Kidney capillary endothelial cell (primary cell): ENCODE measurements at places on chromosomes 13 and 19.

DNA sequence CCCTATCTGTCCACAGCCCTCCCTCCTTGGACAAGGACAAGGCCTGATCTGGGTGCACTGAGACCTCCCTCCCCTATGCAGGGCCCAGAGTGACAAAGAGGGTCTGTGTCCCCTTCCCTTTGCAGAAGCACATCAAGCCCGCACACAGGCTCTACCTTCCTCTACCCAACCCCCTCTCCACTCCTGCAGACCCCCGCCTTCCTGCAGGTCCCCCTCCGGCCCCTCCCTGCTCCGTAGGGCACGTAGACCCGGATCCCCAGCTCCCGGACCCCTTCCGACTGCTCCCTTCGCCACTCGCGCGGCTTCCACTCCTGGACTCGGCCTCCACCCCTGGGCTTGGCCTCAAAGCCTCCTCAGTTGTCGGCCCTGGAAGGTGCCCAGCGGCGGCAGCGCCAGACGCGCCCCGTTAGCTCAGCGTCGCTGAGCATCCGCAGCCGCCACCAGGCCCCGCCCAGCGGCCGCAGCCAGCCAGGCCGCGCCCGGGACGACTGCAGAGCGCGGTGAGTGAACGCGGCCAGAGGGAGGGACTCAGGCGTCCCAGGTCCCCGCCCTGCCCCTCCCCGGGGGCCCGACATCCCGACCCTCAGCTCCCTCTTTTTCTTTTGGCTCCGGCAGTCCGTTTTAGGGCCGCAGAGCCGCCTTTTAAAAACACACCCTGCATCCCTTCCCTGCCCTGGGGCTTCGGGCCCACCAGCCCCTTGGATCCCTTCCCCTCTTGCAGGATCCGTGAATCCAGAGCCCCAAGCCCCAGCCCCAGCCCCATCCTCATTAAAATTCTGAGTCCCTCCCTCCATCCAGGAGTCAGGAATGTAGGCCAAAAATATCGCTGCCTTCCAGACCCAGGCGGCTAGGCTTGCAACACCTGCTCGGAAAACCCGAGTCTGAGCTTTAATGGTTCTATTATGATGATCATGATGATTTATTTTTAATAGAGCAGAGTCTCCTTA lies 1.5 kb upstream of the MYADM start:
- no peak for DNase-seq

DNA sequence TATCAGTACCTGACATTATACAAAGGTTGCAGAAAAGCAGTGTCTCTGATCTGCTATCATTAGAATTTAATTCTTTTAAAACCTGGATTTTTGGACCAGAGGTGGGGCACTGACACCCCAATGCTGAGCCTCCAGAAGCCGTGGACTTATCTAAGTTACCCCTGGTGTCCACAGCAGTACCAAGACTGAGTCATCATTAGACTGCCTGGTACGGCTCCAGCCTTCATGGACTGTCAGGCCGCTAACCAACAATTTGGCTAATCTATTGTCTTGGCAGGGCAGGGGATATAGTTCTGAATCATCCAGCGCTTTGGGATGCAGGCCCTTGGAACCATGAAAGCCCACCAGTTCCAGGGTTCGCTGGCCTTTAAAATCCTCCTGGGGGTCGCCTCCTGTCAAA lies 78.3 kb downstream of the TSHZ3 start:
- no peak for DNase-seq

- DNase-seq = no peak
These were observed 12.4 kb upstream of the SULT2B1 start for GRCh38 chr19:48539503-48540096.

- DNase-seq = no peak
These were observed 7.1 kb upstream of the RAB20 start for GRCh38 chr13:110568612-110569011.

DNA sequence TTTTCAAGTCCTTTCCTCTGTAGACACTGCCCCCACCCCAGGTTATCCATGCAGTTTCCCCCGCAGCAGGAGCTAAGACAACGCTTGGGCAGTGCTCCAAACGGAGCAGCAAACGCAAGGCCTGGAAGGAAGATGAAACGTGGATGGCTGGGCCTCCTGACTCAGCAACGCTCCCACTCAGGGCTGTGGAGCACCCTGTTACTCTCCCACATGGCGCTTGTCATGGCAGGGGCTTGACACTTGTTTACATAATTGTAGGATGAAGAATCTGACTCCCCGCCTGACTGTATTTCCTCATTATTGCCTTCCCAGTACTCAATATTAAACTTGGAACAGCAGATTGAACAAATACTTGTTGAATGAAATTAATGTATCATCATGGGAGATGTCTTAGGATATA lies 799 bp upstream of the C1QTNF9B start:
- DNase-seq = no peak

- DNase-seq = no peak
These were observed 26.9 kb downstream of the TMED1 start for GRCh38 chr19:10808937-10809649.

GRCh38 chr19:35303357-35303915 lies 11.5 kb downstream of the MAG start:
- DNase-seq = no peak

GRCh38 chr19:42081584-42082203 lies 5.7 kb downstream of the ZNF574 start:
- DNase-seq = peak; percentile 44

DNA sequence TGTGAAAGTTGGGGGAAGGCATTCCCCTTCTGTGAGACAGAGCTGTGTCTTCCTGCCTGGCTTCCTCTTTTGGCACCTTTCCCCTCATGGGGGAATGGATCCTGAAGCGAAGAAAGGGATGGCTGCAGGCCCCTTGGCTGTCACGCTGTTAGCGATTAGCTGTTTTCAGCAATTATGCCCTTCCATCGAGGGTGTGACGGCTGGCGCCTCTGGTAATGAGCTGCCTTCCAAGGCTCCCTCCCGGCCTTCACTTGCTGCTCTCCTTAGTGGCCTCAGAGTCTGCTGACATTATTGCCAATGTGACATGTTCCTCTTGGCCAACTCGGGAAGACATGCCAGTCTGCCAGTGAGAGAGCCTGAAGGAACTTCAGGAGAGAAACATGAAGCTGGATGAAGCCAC lies 162.1 kb downstream of the ZIC5 start:
- no peak for DNase-seq

DNA sequence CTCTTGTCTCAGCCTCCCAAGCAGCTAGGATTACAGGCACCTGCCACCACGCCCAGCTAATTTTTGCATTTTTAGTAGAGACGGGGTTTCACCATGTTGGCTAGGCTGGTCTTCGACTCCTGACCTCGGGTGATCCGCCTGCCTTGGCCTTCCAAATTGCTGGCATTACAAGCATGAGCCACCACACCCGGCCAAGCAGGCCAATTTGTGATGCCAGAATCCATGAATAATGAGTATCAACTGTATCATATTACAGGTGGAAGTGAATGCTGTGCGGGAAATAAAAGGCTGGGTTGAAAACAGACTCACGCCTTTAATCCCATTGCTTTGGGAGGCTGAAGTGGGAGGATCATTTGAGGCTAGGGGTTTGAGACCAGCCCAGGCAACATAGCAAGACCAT lies 3.6 kb upstream of the NFILZ start:
- DNase-seq = no peak

- no peak for DNase-seq
These were observed 58.5 kb downstream of the CCDC70 start for GRCh38 chr13:51920267-51920666.

DNA sequence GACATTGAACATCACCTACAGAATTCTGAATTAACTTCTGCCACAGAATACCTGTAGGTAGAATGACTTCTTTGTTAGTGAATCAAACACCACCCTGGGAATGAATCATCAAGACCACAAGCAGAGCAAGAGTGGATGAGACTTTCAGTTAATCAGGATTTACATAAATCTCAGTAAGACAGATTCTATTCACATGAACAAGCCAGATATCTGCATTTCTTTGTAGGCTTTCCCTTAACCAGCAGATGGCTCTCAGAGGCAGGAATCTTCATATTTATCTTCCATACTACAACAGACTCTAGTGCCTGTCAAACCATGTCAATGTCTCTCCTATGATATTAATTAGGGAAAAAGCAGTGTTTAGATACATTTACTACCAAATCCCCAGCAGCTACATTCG lies 412.1 kb downstream of the KLF12 start:
- no peak for DNase-seq

GRCh38 chr19:58479303-58479702 lies 3.2 kb downstream of the ZNF446 start:
- no peak for DNase-seq

DNA sequence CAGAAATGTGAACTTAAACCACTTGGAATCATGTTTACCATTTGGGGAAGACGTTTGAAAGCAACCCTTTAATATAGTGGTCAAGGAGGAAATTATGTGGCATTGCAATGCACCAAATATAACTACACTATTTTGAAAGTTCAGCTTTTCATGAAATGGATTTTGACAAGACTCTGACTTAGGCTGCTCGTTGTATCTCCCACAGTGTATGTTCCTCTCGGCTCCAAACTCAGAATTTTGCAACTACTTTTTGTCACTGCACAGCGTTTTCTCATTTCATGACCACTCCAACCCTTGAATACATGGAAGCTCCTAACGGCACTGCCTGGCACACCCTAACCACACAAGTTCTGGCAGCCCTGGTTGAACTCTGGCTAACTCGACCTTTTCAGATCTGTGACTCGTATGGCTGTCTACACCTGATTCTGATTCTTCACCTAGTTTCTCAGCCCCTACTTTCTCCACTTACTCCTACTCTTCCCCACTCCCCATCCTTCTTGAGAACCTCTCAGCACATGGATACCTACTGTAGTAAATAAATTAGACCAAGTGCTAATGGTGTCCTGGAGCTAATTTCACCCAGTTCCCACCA lies 7.0 kb upstream of the POMP start:
- DNase-seq = no peak

GRCh38 chr13:60482012-60482411 lies 85.0 kb downstream of the TDRD3 start:
- no peak for DNase-seq

- DNase-seq = peak; percentile 43
These were observed 16.2 kb downstream of the UNC13A start for GRCh38 chr19:17671906-17672305.

GRCh38 chr13:94415500-94416237 lies 63.8 kb downstream of the DCT start:
- DNase-seq = no peak

DNA sequence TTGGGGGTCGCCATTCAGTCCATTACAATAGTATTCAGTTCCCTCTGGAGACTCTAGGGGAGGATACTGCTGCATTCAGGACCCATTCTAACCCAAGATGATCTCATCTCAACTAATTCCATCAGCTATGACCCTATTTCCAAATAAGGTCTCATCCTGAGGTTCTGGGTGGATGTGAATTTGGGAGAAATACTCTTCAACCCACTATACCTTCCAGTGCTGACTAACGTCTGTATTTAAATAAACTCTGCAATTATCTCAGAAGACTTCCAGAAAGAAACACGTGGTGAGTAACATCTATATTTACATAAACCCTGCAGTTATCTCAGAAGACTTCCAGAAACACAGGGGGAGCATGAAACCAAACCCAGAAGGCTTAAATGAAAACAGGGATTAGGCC lies 1300.7 kb downstream of the PCDH9 start:
- no peak for DNase-seq

- no peak for DNase-seq
These were observed 26.9 kb downstream of the NOTCH3 start for GRCh38 chr19:15173746-15174404.

DNA sequence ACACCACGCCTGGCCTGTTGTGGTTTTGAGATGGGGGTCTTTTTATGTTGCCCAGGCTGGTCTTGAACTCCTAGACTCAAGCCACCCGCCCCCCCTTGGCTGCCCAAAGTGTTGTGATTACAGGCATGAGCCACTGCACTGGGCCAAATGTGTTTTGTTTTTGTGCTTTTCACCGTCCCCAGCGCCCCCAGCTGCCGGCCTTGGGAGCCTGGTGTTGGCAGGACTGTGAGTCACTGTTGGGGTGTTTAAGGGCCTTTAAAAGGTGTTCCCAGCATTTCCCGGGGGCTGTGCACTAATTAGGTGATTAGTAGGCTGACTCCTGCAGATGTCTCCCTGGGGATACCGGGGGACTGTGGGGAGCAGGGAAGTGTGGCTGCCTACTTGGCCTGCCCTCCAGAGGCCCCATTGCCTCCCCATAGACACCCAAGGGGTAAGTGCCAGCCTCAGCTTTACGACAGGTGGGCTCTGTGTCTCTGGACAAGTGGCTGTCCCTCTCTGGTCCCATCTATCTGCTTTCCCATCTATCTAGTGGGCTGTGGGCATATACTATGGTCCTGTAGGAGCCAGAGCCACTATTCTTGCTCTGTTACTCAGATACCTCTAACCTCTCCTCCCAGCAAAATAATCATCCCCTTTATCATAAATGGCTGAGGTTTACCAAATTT lies 11.8 kb upstream of the TLE5 start:
- no peak for DNase-seq

GRCh38 chr19:18013210-18014111 lies 5.5 kb downstream of the ARRDC2 start:
- DNase-seq = no peak

- no peak for DNase-seq
These were observed 2.5 kb upstream of the GARIN5A start for GRCh38 chr19:50478901-50479715.

DNA sequence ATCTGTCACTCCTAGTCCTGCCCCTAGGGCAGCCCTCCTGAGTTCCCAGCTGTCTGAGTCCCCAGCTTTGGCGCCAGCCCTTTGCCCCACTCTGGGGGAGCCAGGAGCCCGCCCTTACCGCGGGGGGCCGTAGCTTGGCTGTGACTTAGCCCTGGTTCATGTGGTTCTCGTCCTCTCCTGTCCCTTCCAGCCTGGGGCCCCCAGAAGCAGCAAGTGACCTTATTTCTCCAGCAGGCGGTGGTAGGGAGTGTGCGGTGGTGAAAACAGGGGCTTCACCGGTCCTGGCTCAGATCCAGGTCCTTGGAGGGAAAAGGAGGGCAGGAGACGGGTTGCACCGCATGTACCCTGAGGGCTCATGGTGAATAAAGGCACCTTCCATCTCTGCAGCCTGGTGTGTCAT lies 7.9 kb downstream of the GIPC3 start:
- DNase-seq = no peak

GRCh38 chr13:49560270-49561061 lies 24.9 kb downstream of the RCBTB1 start:
- no peak for DNase-seq

GRCh38 chr19:2497186-2497585 lies 21.3 kb downstream of the GADD45B start:
- DNase-seq = no peak

GRCh38 chr19:55086730-55087541 lies 11.3 kb downstream of the EPS8L1 start:
- peak; percentile 96 for DNase-seq

DNA sequence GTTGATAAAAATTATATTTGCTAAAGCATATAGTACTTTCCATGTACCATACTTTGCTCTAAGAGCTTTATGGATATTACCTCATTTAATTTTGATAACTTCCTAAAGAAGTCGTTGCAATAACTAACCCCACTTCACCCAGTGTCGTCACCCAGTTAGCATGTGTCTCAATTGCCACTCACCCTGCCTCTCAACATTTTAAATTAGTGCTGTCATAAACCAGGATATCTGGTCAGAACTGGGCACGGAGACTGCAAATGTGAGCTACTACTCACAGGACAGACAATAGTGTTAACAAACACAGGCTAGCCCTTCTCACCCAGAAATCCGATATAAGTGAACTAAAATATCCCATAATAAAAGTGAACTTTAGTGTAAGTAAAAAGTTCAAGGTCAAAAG lies 430.6 kb downstream of the KLF12 start:
- DNase-seq = no peak

GRCh38 chr19:30649934-30650614 lies 277.9 kb downstream of the ZNF536 start:
- peak; percentile 40 for DNase-seq
